Ovary (tissue), 10 donors: ENCODE measurements at places on chromosomes 5 and 9. TPM values are rescaled to one million over a fixed set of nuclear protein-coding genes. Genes with fewer than 3 reads are reported as not detected.
A peak's percentile ranks its signal among the peaks of the same experiment; 100 is the strongest.

- no peak for DNase-seq
Measured at GRCh38 chr5:98906756-98907355, 22.0 kb downstream of the CHD1 start.

DNA sequence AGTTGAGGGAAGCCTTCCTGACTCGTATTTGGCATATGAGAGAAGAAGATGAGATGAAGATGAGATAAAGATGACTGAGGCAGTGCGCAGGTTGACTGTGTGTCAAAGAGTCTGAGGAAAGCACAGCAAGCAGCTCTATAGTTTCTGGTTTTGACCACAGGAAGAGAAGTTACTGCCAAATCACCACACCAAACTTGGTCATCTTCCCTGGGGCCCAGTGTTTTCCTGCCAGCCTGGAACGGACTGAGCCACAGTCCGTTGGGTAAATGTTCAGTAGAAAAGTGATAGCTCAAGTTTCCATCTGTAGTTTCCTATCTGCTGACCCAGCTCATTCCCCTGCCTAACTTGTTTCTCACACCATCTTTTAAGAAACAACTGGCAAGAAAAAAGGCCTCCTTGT, 80.7 kb upstream of the ADAMTS19 start:
- no peak for DNase-seq

Gene ZNF300
- 7.1 TPM for polyA plus RNA-seq

- DNase-seq = no peak
Measured at GRCh38 chr9:68895741-68896478, 118.0 kb downstream of the PRKACG start.

Gene IFNA21
- polyA plus RNA-seq = not detected

Gene B4GALT7
- polyA plus RNA-seq = 8.5 TPM

Gene MARCHF3
- 7.8 TPM for polyA plus RNA-seq

Gene ACTBL2
- polyA plus RNA-seq = not detected

DNA sequence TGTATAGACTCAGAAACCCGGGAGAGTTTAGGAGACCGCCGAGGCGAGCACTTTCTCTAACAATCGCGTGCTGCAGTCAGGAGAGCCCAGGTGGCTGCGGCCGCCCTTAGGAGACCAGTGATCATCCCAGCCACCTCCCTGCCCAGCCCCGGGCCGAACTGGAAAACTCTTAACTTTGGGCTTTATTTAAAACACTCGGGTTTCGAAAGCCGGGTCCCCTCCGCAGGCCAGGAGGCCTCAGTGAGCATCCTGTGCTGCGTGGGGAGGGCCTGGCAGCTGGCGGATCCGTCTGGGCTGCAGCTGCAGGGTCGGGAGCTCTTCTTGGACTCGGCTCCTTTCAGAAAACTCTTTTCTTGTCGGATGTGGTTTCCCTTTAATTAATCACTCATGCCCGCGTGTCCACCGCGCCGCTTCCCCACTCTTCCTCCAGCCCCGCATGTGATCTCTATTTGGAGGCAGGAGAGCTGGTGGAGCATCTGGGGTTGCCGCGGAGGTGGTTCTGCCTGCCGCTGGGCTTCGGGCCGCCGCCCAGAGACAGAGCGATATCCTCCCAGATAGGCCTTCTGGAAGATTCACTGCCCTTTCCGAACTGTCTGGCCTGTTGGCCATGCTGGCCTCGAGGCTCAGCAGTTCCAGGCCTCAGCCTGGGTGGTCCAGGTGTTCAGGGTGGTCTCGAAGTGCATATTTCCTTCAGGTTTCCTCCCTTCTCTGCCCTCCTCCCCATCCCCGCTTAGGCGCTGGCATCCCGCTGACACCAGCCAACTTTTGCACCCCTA, 59.5 kb downstream of the TMEM174 start:
- no peak for DNase-seq

Gene RABL6
- 22.6 TPM for polyA plus RNA-seq

- DNase-seq = no peak
Measured at GRCh38 chr9:102506406-102506805, 488.7 kb upstream of the CYLC2 start.

GRCh38 chr5:37855438-37855837, 15.6 kb upstream of the GDNF start:
- no peak for DNase-seq

GRCh38 chr5:173743641-173744343, 127.3 kb upstream of the BOD1 start:
- DNase-seq = no peak

Gene PCDHGB2
- polyA plus RNA-seq = 1.9 TPM

GRCh38 chr9:7226007-7226640, 468.4 kb downstream of the KDM4C start:
- DNase-seq = no peak

DNA sequence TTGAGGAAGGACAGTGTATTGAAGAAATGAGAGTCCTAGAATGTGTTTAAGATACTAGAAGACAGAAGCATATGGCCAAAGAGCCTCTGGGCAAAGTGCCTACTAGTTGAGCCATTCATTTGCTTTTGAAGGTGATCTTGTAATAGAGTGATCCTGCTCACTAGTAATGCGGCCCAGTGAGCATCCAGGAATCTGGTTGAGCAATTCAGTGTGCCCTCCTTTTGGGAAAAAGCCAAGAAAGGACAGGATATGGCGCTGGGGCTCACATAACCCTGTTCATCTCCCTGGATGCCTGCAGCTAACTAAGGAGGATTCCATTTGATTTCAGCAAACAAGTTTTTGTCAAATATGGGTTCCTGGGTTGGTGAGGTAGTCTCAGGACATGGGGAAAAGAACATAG, 16.3 kb downstream of the ADAM19 start:
- no peak for DNase-seq

Gene ESM1
- 0.47 TPM for polyA plus RNA-seq

GRCh38 chr5:56815658-56816545, 553 bp downstream of the MAP3K1 start:
- DNase-seq = peak; percentile 63

Gene GPX3
- 635 TPM for polyA plus RNA-seq

- peak; percentile 61 for DNase-seq
Measured at GRCh38 chr9:129351058-129351641, 173.1 kb upstream of the IER5L start.

DNA sequence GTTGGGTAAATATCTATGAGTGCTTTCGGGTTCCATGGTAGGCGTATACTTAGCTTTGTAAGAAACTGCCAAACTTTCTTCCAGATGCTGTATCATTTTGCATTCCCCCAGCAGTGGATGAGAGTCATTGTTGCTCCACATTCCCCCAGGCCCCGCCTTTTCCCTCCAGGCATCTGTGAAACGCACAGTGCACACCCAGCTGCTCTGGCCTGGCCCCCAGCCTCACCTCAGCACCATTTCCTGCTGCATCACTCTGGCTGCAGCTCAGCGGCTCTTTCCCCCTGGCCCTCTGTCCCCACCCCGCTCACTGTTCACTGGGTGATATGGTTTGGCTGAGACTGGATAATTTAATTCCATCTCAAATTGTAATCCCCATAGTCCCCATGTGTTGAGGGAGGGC, 76.6 kb upstream of the SPTLC1 start:
- DNase-seq = no peak

DNA sequence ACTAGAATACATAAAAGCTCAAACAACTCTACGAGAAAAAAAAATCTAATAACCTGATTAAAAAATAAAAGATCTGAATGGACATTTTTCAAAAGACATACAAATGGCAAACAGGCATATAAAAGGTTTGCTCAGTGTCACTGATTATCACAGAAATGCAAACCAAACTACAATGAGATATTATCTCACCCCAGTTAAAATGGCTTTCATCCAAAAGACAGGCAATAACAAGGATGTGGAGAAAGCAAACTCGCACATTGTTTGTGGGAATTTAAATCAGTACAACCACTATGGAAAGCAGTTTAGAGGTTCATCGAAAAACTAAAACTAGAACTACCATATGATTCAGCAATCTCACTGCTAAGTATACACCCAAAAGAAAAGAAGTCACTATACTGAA, 20.8 kb downstream of the UGT3A2 start:
- no peak for DNase-seq

DNA sequence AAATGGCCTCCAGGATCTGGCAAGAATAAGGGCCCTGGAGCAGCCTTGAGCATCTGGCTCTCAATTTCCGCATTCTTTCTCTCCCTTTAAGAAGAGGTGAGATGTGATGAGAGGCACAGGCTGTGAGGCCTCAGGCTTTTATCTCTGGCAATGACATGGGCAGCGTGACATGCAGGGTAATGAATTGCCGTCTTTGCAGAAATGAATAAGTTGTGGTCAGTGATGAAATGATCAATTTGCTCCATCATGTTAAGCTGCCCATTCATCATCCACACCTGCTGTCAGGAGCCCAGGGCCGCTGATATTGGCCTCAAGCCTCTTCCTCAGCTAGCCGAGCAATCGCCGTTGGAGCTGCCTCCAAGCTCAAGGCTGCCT, 265.3 kb downstream of the TRIM32 start:
- DNase-seq = no peak

DNA sequence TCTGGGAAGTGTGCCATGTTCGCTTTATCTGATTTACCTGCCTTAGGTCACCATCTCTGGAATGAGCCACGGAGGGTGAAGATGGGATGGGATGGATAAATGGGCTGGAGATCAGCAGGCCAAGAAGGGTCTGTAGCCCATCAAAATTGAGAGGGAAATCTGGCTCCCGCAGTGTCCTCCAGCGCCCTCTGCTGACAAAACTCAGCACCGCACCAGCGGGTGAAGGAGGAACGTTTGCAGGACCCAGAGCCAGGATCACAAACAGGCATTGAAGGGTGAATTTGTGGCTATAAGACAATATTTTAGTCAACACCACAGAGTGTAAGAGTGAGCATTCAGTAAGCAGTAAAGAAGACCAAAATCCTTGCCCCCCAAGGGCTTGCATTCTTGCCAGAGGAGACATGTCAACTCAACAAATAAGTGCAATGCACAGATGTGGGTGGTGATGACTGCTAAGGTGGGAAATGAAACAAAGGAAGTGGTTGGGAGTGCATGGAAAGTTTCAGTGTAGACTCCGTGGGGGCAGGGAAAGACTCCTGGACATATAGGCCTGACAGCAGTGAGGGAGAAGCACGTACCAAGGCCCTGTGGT, 124.4 kb downstream of the TENT4A start:
- peak; percentile 29 for DNase-seq

Gene S1PR3
- polyA plus RNA-seq = 18.5 TPM

DNA sequence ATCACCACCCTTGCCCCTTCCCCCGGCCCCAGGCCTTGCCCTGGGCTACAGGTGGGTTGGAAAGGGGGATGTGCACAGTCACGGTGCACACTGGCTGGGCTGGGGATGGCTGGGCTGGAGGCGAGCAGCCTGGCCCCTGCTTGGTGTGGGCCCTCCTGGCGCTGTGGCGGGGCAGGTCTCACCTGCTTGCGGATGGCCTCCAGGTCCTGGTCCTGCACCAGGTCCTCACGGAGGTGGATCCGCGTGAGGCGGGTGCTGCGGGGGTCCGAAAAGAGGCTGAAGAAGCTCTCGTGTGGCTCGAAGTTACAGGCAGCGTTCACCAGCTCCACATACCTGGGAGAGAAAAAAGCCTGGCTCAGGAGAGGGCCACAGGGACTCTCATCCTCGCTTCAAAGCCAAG, 18.1 kb downstream of the ZER1 start:
- no peak for DNase-seq

DNA sequence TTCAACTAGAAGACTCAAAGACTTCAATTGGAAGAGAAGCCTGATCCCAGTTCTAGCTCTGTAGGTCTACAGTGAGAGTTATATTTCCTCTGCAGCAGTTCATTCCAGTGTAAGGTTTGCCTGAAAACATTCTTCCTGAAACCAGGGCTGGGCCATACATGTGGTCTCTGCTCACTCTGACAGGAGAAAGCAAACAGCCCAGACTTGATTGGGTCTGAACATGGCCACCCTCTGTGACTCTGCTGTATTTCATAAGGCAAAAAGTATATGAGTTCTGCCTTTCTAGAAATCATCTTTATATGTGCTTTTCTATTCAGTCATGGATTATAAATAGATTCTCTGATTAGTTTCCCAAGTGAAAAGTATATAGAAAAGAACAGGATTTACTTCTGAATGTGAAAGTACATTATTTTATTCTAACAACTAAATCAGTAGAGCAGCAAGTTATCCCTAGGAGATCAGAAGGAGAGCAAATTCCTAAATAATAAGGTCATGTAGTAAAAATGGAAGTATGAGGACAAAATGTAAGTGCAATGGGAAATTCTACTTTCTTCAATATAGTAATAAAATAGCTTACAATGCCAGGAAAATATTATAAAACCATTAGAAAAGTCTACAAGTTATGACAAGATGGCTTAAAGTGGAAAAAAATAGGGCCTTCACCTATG, 144.3 kb downstream of the EFNA5 start:
- no peak for DNase-seq

GRCh38 chr9:92253656-92254055, 39.8 kb downstream of the IARS1 start:
- DNase-seq = no peak

- DNase-seq = peak; percentile 92
Measured at GRCh38 chr5:93532370-93532769, 48.6 kb downstream of the NR2F1-AS1 start.

DNA sequence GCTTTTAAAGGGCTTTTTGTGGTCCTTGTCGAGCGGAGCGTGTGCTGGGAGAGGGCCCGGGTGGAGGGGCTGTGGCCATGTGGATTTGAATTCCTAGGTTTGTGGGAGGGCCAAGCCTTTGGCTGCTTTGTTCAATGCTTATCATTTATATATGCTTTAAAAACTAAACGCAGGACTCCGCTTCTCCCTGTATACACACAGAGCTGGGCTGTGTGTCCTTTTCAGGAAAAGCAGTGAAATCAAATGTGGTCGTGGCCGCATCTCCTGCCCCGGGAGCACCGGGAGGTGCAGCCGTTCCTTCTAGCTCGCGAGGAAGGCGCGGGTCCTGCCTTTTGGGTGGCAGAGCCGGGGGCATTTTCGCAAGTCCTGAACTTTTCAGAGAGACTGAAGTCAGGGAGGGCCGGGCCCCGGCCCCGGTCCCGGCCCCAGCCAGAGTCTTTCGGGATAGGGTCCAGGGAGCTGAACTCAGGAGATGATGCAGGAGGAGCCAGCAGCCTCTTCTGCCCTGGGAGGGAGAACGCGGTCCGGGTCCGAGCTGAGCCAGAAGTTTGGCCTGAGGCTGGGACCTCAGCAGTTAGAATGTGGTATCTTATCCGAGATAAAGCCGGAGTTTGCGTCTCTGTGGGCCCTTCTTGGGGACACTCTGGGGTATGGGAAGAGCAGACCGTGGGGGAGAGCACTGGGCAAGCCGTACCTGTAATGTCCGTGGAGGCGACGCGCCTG, 158.8 kb downstream of the C9orf152 start:
- no peak for DNase-seq

Gene PCDHAC1
- 0.04 TPM for polyA plus RNA-seq

- no peak for DNase-seq
Measured at GRCh38 chr5:76199336-76200318, 116.4 kb downstream of the SV2C start.

DNA sequence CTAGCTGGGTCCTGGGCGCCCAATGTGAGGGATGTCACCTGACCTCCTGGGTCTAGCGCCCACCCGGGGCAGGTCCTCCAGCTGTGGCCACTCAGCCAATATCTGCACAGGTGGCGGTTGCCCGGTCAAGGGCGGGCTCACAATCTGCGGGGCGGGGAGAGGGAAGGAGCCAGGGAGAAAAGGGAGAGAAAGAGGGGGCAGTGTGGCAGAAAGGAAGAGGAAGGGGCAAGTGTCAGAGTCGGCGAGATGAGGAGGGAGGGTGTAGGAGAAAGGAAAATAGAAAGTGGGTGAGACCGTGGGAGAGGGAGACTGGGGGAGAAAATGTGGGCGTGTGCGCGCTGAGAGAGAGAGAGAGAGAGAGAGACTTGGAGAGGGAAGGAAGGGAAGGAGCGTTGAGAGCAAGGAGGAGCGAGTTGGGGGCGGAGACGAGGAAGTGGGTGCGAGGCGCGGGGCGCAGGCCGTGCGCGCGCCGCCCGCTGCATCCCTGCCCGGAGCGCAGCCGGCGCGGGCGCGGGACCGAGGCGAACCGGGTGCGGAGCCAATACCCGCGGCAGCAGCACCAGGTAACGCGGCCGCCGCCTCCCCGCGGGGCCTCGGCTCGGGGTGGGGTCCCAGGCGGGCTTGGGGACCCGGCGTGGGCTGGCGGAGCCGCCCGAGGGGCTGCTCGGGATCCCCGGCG, at the start of gene HRH2:
Gene HRH2 (plus strand): TSS at position 479 of the 679 bp plus-strand sequence. CDS start 25,163 bp downstream, outside the sequence.
- no peak for DNase-seq
